ENCODE measurements at places on chromosomes 4 and X.

DNA sequence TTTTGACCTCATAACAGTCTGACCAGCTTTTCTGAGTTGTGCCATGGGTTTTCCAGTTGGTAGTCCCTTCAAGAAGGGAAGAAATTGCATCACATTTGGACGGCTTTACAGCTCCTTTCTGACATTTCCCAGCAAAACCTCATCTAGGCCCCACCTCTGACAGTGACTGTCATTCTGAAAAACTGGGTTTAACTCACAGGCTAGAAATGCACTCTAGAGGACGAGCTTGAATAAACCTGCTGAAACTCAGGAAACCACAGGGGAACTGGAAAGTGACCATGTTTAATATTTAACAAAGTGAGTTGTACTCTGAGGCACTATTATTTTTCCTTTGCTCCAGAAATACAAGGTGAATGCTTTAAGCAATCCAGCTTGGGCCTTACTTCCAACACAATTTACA lies 434.3 kb upstream of the RASGEF1B start:
- DNase-seq = no peak

GRCh38 chrX:16251782-16252181 lies 84.5 kb downstream of the MAGEB17 start:
- DNase-seq = no peak

DNA sequence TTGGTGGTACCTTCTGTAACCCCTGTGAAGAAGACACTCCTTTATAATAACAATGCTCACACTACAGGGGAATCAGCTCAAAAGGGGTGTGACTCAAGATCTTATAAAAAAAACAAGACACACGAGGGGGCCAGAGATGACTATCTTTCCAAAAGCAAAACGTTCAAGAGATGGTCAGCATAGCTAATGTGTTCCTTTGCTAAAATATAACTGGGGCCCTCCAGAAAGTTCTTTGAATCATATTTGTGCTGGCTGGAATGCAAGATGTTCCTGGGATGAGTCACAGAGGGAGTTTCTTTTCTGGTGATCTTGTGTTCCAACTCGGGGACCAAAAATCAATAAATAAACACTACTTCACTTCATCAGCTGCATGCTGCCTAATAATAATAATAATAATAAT lies 46.5 kb downstream of the RAI2 start:
- DNase-seq = no peak

- no peak for DNase-seq
Measured at GRCh38 chr4:107520368-107520767, 199.7 kb downstream of the PAPSS1 start.

GRCh38 chrX:5474282-5474681 lies 754.4 kb downstream of the NLGN4X start:
- DNase-seq = no peak

DNA sequence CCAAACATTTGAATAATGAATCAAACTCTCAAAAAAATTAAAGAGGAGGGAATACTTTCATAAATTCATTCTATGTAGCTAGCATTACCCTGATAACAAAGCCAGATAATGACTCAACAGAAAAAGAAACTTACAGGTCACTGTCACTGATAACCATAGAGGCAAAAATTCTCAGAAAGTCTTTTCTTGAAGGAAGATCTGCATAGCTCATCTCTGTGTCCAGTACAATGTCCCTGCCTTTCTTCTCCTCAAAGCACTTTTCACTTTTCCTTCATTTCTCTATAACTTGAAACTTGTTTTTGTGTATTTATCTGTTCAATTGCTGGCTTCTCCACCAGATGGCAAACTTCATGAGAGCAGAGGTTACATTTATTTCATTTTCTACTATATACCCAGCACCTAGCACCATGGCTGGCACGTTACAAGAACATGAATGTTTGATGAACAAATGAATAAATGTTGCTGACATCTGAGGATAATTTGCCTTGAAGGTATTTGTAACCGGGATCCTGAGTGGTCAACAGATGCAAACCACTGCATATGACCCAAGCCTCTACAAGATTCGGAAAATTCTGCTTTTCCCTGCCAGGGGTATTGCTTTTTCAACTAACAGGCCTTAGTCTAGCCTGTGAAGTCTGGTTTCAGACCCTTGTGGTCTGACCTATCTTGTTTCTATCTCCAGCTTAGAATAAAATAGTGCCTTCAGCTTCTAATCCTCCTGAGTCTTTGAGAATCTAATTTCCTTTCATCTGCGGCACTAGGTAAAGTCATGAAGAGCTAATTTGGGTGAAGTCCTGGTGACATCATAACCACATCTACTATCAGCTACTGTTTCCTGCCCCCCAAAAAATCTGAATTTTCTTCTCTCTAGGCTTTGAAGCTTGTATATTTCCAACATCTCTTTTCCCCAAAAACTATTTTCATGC lies 52.5 kb upstream of the ANTXR2 start:
- DNase-seq = peak; percentile 57

DNA sequence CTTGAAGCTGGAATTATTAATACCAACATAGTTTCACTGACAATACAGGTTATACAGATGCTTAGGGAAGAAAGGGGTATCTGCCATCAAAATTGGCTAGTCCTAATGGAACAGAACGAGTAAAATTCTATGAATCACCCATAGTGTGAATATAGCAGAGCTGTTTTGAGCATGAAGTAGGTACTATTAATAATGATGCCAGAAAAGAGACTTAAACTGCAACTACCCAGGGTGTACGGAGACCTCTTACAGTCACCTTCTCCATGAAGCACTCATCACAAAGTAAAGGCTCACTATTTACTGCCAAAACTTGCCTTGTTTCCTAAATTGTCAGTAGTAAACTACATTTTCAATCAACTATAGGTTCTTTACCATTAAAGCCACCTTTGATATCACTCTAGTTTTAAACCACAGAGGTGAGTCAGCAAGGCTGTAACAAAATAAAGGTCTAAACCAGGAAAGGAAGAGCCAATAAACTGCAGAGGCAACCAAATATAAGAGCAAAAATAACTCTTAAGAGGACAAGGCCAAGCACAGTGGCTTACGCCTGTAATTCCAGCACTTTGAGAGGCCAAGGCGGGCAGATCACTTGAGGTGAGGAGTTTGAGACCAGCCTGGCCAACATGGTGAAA lies 114.4 kb downstream of the FRYL start:
- DNase-seq = no peak

DNA sequence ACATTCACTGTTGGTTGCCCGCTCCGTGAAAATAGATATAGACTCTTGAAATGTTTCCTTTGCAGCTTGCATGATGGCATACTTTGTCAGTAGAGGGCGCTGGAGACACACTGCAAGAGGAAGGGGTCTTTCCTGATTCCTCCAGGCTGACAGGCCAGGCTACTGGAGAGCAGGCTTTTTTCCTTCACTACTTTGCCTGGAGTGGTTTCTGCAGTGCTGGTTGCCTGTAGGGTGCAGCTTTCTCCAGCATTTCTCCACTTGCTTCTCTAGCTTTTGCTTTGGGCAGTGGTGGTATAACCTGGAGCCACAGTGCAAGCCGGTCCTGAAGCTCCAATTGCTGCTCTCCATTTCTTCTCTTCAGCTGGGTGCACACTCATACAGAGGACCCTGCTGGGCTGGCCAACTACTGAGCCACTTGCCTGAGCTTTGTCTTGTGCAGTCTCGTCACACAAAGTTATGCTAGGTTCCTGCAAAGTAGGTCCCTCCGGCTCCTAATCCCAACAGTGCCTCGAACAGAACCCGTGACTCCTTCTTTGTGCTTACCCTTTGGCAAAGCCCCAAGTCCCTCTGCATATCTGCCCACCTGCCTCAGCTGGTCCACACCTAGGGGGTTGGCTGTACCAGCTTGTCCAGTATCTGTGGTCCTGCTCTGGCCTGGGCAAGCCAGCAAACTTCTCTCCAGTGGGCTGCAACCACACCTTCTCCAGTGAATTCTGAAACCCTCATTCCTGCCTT lies 46.3 kb downstream of the RASSF6 start:
- DNase-seq = peak; percentile 81

GRCh38 chr4:13349096-13349495 lies 135.0 kb downstream of the RAB28 start:
- no peak for DNase-seq

- no peak for DNase-seq
Measured at GRCh38 chrX:5086388-5086787, 1142.3 kb downstream of the NLGN4X start.

DNA sequence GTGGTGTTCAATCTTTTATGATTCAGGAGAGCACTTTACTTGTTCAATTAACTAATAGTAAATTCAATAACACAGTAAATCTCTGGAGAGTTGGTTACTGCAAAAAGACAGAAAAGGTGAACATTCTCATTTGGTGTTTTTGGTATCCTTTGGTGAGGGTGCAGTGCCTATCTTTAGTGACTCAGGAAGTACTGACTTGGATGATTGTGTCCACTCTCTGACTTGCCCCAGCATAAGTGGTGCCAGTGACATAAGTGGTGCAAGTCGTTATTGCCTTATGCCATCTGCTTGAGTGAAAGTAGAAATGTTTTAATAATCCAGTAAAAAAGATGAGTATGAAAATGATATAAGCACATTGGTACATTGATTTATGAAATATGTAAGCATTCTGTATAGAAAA lies 27.0 kb downstream of the GUCY1B1 start:
- no peak for DNase-seq

GRCh38 chrX:134749706-134750445 lies 91.6 kb upstream of the PLAC1 start:
- DNase-seq = no peak

GRCh38 chr4:6876440-6876839 lies 33.2 kb upstream of the TBC1D14 start:
- no peak for DNase-seq

DNA sequence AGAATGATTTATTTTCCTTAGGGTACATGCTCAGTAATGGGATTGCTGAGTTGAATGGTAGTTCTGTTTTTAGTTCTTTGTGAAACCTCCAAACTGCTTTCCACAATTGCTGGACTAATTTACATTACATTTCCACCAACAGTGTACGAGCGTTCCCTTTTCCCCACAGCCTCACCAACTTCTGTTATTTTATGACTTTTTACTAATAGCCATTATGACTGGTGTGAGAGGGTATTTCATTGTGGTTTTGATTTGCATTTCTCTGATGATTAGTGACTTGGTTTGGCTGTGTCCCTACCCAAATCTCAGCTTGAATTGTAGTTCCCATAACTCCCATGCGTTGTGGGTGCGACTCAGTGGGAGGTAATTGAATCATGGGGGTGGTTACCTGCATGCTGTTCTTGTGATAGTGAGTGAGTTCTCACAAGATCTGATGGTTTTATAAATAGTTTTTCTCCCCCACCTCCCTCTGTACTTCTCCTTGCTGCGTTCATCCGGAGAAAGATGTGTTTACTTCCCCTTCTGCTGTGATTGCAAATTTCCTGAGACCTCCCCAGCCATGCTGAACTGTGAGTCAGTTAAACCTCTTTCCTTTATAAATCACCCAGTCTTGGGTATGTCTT lies 95.1 kb downstream of the GBA3 start:
- DNase-seq = no peak

- DNase-seq = no peak
Measured at GRCh38 chrX:121666171-121666570, 618.8 kb downstream of the GLUD2 start.

DNA sequence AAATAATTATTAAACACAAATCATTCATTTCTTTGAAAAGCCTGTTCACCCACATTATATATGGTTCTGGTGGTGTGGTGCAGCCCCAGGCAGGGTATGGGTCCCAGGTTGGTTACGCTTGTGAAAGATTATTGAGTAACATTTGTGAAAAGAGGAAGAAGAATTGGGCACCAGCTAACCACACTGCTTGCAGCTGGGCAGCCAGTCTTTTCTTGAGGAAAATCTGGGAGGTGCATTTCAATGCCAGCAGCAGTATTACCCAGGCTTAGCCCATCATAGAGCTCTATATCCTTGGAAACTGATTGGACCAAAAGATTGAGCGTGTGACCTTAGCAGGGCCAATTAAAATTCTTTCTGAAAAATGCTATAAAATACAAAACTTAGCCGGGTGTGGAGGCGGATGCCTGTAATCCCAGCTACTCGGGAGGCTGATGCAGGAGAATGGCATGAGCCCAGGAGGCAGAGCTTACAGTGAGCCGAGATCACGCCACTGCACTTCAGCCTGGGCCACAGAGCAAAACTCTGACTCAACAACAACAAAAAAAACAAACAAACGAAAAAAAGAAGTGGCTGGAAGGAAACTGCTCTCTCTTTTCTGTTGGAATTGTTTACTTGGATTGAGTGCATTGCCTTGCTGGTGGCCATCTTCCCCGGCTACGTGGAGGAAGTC lies 9.7 kb upstream of the PLAC8 start:
- no peak for DNase-seq

DNA sequence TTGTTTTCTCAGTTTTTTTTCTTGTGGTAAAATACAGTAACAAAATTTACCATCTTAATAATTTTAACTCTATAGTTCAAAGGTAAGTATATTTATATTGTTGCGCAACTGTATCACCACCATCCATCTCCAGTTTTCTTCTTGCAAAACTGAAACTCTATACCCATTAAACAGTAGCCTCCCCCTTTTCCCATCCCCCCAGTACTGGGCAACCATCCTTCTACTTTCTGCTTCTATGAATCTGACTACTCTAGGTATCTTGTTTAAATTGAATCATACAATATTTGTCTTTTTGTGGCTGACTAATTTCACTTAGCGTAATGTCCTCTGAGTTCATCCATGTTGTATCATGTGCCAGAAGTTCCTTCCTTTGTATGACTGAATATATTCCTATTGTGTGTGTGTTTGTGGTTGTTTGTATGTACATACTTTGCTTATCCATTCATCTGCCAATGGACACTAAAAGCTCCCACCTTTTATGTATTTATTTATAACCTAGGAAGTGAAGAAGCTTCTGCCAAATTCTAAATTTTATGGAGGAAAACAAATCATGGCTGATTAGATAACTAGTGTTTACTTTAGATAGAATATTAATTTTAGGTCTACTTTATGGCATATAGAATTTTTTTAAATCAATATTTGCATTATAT lies 10.0 kb downstream of the ABHD18 start:
- no peak for DNase-seq

GRCh38 chr4:22369901-22370562 lies 145.8 kb downstream of the ADGRA3 start:
- DNase-seq = no peak

DNA sequence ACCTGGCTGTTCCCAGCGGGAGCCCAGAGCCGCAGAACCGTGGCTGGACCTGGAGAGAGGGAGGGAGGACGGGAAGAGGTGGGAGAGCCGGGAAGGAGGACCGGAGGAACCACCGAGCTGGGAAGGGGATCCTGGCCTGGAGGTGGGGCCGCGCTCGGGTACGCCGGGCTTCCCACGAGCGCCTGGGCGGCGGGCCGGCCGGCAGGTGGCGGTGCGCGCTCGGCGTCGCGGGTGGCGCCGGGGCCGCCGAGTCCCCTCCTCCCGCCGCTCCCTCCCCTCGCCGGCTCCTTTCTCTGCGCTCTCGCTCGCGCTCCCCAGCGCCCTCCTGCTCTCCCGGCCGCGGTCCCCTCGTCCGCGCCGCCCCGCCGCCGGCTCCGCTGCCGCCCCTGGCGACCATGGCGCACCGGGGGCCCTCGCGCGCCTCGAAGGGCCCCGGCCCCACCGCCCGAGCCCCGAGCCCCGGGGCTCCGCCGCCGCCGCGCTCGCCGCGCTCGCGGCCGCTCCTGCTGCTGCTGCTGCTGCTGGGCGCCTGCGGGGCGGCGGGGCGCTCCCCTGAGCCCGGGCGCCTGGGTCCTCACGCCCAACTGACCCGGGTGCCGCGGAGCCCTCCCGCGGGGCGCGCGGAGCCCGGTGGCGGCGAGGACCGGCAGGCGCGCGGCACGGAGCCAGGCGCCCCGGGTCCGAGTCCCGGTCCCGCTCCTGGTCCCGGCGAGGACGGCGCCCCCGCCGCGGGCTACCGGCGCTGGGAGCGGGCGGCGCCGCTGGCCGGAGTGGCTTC lies at the start of gene SORCS2:
TSS of gene SORCS2 (plus strand) at position 287 of the 778 bp plus-strand sequence.
- no peak for DNase-seq

GRCh38 chr4:33518856-33519255 lies 2725.5 kb downstream of the ARAP2 start:
- no peak for DNase-seq
